ENCODE measurements at places on chromosomes 1 and 21.

- DNase-seq: peak; percentile 17
These were observed 3.4 kb downstream of the KDM4A start for GRCh38 chr1:43653339-43653738.

DNA sequence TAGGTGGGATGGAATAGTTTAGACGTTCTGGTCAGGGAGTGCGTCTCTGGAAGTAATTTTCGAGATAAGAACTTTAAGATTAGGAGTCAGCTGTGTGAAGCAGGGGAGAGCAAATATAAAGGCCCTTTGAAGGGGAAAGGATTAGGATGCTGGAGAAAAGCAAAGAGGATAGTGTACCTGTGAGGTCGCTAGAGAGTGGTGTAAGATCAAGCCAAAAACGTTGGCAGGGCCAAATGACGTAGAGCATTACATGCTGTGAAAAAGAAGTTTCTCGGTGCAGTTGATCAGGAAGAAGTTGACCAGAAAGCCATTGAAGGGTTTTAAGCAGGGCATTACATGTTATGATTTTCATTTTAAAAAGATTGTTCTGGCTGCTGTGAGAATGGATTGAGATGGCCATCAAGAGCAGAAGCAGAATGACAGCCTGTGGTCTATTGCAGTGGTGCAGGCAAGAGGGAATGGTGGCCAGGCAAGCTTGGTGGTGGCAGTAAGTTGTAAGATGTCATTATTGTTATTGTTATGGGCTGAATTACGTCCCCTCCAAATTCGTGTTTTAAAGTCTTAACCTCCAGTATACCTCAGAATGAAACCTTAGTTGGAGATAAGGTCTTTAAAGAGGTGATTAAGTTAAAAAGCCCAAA lies 113.6 kb upstream of the KIF26B start:
- no peak for DNase-seq

DNA sequence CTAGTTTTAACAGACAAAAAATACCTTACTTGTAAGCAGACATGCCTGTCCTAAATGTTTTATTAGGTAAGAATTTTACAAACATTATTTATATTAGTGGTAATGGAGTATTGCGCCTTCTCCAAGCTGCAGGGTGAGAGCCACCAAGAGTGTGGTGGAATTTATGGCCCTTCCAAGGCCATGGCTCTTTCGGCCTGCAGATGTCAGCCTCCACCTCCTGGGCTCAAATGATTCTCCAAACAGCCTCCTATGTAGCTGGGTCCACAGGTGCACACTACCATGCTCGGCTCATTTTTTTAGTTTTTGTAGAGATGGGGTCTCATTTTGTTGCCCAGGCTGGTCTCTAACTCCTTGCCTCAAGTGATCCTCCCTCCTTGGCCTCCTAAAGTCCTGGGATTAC lies 56.3 kb downstream of the ITGB3BP start:
- no peak for DNase-seq

DNA sequence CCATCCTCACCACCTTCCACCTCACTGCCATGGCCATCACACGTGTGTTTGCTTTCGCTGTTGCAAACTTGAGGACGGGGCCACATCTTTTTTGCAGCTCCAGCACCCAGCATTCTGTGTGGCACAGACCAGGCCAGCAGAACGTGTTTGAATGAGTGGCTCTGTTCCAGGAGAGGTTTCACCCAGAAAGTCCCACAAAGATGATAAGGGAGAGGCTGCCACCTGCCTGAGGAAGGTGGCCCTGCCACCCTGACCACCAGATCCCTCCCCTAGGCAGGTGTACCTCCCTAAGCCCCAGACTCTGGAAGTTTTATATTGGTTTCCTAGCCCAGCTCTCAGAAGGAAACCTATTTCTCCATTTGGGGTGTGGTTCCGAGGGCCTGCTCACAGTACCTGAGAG lies 252.1 kb downstream of the KAZN start:
- DNase-seq: no peak

GRCh38 chr1:224791362-224791941 lies 138.0 kb upstream of the DNAH14 start:
- no peak for DNase-seq

- no peak for DNase-seq
These were observed 268.2 kb upstream of the FOXD3 start for GRCh38 chr1:63054184-63054583.

GRCh38 chr21:45469273-45470086 lies 64.5 kb downstream of the COL18A1 start:
- no peak for DNase-seq

- DNase-seq: no peak
These were observed 32.5 kb upstream of the FHAD1 start for GRCh38 chr1:15214527-15214926.

DNA sequence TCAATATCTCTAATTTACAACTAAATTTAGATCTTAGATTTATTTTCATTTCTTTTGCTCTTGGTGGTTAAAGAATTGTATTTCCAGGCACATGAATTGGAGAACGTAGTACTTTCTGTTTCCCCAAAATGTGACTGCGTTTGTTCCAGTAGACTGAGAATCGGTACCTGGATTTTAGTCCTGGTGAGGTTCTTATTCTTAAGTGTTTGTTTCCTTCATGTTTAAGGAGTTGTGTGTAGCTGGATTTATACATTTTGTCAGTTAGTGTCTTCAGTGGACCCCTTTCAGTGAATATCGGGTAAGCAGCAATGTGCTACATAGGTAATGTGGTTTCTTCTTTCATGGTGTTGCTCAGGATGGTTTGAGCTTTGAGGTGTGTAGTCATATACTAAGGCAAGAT lies 6.8 kb downstream of the MIER1 start:
- peak; percentile 62 for DNase-seq

- no peak for DNase-seq
These were observed 138.6 kb upstream of the POGK start for GRCh38 chr1:166700696-166701095.

DNA sequence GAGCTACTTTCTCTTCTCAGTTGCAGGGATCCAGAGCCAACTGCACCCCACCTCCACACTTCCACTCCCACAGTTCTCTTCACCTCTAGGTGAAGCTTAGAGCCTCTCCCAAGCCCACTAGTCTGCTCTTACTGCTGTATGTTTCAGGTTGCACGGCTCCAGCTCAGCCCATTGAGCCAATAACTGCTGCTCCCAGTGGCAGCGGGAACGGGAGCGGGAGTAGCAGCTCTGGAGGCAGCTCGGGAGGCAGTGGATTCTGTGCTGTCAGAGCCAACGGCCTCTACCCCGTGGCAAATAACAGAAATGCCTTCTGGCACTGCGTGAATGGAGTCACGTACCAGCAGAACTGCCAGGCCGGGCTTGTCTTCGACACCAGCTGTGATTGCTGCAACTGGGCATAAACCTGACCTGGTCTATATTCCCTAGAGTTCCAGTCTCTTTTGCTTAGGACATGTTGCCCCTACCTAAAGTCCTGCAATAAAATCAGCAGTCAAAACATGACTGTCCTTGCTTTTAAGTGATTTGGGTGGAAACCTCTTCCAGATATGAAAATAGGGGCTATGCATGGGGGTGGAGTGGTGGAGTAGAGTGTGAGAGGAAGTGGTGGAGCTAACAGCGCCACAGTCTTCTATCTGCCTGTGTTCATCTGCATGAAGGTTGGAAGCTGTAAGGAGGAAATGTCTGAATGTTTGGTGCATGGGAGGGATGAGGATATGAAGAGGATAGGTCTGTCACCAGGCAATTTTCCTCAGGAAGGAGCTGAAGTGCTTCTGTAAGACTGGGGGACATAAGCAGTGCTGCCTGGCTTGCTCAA lies 29.6 kb downstream of the CHIA start:
- DNase-seq: no peak

- DNase-seq: no peak
These were observed 61.5 kb upstream of the GJA5 start for GRCh38 chr1:147821883-147822282.

GRCh38 chr1:202967684-202968281 lies 726 bp upstream of the CYB5R1 start:
- DNase-seq: peak; percentile 39

- no peak for DNase-seq
These were observed 40.9 kb downstream of the LRP8 start for GRCh38 chr1:53286955-53287354.

- no peak for DNase-seq
These were observed 81.4 kb upstream of the ZNF678 start for GRCh38 chr1:227482023-227482299.

Measured in activated CD4-positive, alpha-beta T cell treated with anti-CD3 and anti-CD28 coated beads, Interleukin-10, Interleukin-2, amounts not matched to agents 100 ng/mL and 50 ng/mL, durations not matched to agents 16 hours and 8 hours (primary cell).